ENCODE measurements at places on chromosomes 1 and 21.

DNA sequence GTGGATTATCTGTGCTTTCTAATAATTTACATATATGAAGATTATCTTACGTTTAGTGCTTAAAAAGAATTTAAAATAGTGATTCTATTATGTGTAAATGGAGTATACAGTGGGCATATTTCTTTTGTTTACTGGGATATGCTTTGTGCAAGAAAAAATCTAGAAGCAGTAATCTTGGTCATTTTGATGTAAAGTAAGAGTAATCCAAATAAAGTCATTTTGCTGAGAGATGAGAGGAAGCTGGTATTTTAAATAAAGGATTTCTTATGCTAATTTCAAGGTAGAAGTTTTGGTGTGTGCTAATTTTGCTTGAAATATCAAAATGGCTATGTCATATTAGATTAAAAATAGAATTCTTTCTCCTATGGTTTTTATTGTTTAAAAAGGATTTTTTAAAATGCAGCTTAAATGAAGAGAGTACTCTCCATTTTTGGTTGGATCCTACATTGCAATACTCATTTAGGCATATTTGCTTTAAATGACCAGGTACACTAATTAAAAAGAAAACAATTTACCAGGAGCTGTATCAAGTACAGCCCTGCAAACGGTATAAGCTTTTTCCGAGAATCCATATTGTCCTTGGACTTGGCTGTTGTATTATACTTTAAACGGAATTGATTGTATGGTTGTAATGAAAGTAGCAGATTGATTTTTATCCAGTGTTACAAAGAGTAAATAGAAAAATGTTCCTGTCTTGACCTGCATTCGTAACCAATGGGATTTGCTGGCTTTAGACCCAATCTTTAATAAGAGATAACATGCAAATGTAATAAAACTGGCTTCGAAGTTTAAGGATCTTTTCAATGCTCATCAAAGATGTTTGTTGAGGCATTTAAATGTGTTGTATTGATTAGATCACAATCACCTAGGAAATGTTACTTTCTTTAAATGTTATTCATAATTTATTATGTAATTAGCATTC lies 574.7 kb downstream of the USP25 start:
- DNase-seq = no peak

- DNase-seq = no peak
Measured at GRCh38 chr1:220045356-220046051, 801 bp downstream of the EPRS1 start.

- peak; percentile 37 for DNase-seq
Measured at GRCh38 chr1:185317886-185318310, 855 bp upstream of the IVNS1ABP start.

GRCh38 chr21:20010691-20011200 lies 987.5 kb upstream of the NCAM2 start:
- DNase-seq = no peak
